ENCODE measurements at places on chromosomes 7 and 10.

DNA sequence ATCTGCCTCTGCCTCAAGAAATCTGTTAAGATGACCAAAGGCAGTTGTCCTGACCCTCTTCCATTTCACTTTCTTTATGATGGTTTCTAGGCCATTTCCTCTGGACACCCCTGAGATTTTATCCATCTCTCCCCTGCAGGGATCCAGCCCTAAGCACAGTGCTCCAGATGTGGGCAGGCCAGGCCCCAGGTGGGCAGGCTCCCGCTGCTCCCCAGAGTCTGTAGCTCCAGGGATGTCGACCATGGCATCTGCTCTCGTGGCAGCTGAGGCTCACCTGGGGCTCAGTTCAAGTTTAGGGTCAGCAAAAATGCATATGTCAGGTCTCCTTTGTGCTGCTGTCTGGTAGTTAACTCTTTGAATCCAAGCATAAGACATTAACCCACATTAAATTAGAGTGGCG, 11.8 kb downstream of the CEP41 start:
- DNase-seq: no peak

- DNase-seq: no peak
Measured at GRCh38 chr7:120005720-120006119, 267.3 kb upstream of the KCND2 start.

- DNase-seq: peak; percentile 69
Measured at GRCh38 chr10:43292755-43293676, 26.2 kb upstream of the RASGEF1A start.

DNA sequence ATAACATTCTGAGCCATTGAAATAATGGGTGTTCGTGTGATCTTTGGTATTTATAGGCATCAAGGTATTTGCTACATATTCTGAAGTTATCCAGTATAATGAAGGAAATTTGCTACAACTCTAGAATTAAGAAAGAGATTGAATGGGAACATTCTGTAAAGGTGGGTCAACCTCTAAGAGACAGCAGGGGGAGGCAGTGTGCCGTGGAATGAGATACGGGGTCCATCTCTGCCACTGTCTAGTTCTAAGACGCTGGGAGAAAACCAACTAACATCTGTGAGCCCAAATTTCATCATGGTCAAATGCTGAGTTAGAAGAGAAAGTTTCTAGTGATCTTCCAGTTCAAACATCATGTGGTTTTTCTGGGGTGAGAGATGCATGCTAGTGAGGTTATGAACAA, 368.9 kb downstream of the SORCS1 start:
- peak; percentile 42 for DNase-seq

DNA sequence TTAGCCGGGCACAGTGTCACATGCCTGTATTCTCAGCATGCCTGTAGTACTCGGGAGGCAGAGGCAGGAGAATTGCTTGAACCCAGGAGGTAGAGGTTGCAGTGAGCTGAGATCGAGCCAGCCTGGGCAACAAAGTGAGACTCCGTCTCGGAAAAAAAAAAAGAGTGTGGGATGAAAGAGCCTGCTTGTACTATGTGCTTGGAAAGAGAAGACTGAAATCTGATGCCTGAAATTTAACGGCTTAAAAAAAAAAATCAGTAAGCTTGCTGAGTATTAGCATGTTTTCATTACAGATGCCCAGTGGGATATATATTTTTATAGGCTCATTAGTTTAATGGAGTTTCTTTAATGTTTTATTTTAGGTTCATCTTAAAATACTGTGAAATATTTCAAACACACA, 4.2 kb downstream of the NT5C2 start:
- peak; percentile 69 for DNase-seq

- no peak for DNase-seq
Measured at GRCh38 chr7:157403646-157404401, 67.0 kb downstream of the DNAJB6 start.

GRCh38 chr10:7406712-7407333, 4.0 kb downstream of the SFMBT2 start:
- DNase-seq: peak; percentile 60

DNA sequence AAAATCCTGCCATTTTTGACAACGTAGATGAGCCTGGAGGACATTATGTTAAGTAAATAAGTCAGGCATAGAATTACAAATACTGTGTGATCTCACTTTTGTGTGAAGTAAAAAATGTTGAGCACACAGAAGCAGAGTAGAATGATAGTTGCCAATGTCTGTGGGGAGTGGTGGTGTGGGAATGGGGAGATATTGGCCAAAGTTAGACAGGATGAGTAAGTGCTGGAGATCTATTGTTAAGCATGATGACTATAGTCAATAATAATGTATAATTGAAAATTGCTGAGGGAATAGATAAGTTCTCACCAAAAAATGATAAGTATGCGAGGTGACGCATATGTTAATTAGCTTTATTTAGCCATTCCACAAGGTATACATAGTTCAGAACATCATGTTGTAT, 92.0 kb downstream of the GPR85 start:
- DNase-seq: no peak

DNA sequence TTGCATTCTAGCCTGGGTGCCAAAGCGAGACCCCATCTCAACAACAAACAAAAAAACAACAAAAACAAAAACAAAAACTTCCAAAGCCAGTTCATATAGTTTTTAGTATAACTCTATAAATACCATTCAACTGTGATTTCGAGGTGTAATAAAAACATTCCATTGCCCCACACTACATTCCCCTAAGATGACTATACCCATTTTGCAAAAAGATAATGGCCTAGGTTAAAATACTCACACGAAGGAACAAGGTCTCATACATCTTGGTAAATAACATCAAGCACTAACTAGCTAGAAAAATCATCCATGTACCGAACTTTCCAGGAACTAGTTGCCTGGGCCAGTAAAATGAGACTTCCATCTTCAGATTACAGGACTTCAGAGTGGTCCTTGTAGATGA, 55.4 kb downstream of the GLI3 start:
- DNase-seq: no peak

DNA sequence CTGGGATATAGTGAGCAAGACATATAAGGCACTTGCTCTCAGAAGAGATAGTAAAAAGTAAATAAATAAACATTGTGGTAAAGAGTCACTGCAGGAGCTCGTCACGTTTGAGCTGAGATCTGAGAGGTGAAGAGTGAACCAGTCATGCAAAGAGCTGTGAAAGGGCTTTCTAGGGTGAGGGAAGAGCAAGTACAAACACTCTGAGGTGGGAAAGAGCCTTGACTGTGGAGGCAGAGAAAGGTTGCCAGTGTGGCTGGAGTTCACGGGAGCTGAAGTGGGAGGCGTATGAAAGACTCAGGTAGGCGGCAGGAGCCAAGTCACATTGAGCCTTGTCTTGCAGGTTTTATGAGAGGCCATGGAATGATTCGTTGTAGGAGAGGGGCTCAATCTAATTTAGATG, 141.0 kb downstream of the C1GALT1 start:
- DNase-seq: no peak

- DNase-seq: no peak
Measured at GRCh38 chr10:69359594-69359993, 57.1 kb downstream of the TACR2 start.

DNA sequence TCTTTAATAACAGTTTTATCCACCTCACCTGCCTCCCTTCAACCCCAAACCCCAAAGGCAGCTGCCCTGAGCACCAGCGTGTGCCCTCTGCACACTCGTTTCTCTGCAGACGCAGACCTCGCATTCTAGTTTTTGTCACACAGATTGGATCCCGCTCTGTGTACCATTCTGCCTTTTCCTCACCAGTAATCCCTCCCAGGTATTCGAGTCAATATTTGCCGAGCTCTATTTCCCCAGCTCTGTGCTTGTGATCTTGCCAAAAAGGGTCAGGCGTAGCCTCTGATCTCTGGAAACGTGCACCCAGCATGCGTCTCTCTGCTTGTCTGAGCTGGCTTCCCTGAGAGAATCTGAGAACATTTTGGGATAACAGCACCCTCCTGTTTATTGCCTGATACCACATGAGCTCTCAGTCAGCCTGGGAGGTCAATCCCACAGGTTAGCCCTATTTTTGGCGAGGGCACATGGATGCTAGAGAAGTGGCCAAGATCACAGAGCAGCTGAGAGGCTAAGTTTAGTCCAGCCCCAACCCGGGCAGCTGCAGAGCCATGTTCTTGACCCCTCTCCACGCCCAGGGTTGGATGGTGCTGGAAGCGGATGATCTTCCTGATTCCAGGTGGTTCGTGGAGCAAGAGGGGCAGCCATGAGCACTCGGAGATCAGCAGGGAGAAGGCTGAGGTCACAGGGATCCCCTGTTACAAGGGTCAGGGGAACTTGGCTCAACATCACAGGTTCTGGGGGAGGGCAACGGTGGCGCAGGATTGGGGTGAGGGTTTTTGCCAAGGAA, 29.1 kb downstream of the FOXL3 start:
- DNase-seq: peak; percentile 54

DNA sequence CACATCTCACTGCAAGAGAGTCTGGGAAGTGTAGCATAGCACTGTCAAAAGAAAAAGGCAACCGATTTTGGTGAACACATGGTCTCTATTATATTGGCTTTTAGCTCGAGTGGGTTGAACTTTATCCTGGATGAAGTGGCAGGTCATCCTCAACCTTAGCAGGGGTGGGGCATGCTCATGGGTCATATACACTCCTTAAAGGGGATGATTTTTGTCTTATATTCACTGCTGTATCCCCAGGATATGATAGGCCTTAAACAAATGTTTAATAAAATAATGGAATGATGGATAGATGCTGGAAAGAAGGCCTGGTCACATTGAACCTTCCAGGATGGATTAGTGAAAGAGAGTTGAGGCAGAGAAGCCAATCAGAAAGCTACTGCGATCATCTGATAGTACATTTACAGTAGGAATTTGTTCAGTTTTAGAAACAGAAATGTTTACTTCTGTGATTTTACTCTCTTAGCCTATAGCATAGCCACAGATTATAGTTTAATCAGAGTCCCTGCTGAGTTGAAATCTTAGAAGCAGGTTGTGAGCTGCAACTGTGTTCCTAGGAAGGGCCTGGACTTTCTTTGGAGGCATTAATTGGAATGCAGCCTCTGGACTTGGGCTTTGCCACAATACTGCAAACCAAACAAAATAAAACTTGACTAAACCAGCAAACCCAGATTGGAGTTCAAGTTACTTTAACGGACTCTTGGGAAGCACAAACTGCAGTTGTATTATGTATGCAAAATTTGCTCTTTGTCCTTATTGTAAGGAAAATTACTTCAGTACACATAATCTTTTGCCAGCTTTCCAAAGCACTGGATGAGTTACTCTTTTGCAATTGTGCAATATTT, 138.3 kb downstream of the BMPER start:
- peak; percentile 91 for DNase-seq

DNA sequence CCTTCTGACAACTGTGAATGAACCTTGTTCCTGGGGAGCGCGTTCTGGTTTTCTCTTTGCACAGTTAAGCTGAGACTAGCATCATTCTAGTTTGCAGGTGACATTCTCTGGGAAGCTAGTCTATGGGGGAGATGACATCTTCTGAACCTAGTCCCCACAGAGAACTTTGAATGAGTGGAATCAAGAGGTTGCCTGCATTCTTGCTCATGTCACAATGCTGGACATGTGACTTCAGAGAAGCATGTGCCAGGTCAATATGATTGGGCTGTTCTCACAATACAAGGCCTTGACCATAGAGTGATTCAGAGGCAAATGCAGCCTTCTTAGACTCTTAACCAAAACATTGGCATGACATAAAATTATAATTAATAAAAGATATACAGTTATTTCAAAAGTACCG, 22.1 kb downstream of the KLLN start:
- no peak for DNase-seq

DNA sequence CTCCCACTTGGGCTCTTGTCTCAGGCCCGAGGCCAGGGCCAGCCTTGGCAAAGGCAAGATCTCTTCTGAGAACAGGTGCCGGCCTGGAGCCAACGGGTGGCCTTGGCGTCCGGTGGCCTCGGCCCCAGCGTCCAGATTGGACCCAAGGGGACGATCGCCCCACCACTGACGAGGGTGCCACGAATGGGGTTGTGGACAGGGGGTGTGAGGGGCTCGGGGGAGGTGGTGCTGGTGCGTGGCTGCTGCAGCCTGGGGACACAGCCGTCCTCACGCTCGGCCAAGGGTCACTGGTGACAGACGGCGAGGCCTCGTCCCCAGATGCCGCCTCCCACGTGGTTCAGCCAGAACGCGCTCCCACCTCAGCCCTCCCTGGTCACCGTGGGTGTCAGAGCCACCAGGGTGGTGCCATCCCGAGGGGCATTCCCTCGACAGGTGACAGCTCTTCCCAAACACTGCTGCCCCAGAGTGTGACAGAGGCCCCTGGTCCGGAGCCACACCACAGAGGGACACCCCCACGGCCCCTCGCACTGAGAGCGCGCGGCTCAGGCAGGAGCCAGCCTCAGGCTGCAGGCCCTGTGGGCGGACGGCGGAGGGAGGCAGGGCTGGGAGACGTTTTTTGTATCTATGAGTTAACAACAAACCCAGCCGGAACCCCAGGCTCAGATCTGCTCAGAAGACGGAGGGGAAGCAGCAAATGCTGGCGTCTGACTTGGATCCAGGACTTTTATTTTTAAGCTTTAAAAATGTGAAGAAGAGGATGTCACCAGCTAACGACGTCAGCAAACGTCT, 18.5 kb upstream of the CFAP46 start:
- no peak for DNase-seq

Measured in muscle of leg (tissue), 16 donors.